ENCODE measurements at places on chromosomes 2 and 18. TPM values are rescaled to one million over a fixed set of nuclear protein-coding genes. Genes with fewer than 3 reads are reported as not detected.

Gene BMP10
- not detected for total RNA-seq

Gene PLB1
- 1.6 TPM for total RNA-seq

Gene CYBRD1
- total RNA-seq = 18.4 TPM

Gene AQP4
- total RNA-seq = not detected

Gene TNFRSF11A
- total RNA-seq = 1.4 TPM

Gene GAREM2
- total RNA-seq = 3.4 TPM

DNA sequence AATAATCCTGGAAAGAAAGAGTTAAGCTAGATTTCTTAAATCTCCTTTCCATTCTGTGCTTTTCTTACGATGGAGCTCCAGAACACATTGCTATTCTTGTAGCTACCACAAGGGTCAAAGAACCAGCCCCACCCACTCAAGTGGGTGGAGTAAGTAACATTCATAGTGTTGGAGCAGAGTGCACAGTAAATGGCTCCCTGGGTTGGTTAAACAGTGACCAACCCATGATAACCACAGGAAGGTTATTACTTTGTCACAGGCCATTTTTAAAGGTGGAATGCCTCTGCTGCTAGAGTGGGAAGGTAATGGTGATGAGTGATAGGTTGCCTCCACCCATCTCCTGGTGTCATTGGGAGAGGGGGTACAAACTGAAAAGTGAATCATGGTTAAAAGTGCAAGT is 13.9 kb downstream of the ARPC2 start:
- DNase-seq = no peak

DNA sequence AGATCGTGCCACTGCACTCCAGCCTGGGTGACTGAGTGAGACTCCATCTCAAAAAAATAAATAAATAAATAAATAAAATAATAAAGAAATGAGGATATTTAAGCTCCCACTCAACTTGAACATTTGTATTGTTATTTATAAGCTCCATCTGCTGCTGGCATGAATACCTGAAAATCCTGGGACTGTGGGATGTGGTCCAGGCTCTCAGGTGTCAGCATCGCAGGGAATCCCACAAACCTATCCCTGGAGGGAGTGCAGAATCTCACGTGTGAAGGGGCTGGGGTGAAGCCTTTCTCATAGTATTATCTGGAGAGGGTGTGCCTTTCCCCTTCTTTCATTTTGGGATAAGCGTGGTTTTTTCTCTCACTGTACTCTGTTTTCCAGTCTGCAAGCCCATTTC is 47.4 kb upstream of the POLE4 start:
- DNase-seq = no peak

GRCh38 chr2:28052691-28053090 is 162.2 kb downstream of the BABAM2 start:
- no peak for DNase-seq

DNA sequence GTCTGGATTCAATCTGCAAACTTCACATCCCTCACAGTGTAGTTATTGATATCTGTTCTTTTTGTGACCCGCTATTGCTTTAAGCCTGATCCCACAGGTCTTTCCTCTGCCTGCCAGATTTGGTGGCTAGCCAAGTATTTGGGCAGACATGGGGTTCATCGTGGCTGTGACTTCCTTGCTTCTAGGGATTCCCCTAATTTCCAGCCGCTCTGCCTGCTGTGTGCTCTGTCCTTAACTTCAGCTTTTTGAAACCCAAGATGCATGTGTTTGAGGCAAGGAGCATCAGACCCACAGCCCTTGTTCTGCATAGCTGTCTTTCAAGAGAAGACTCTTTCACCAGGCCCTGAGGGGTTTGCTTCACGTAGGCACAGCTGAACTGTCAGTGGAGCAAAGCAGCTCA is 54.2 kb downstream of the NCAPH start:
- no peak for DNase-seq

GRCh38 chr2:121793816-121794215 is 38.4 kb downstream of the TSN start:
- no peak for DNase-seq

GRCh38 chr2:120831086-120831485 is 95.4 kb downstream of the GLI2 start:
- no peak for DNase-seq

GRCh38 chr2:182636699-182637098 is 79.4 kb upstream of the DNAJC10 start:
- DNase-seq = no peak

GRCh38 chr2:75960472-75961009 is 249.8 kb upstream of the GCFC2 start:
- no peak for DNase-seq

DNA sequence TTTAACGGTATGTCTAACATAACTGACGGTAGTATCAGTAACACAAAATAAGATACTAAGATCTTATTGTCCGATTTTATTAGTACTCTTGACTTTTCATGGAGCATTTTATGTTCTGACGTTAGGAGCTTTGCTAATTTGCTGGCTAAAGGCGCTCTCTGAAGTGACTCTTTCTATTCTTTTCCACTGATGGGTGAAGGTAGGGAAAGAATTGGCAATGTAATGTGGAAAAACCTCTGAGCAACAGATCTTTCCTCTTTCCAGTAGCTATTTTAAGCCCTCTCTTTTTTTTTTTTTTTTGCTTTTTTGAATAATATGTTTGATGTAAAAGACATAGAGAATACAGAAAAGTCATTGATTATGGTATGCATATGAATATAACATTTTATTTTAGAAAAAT is 4.6 kb downstream of the CCNYL1 start:
- DNase-seq = no peak

GRCh38 chr2:107091163-107091864 is 205.3 kb upstream of the ST6GAL2 start:
- no peak for DNase-seq
